ENCODE measurements at places on chromosomes 16 and 17. TPM values are rescaled to one million over a fixed set of nuclear protein-coding genes. Genes with fewer than 3 reads are reported as not detected.
A peak's percentile ranks its signal among the peaks of the same experiment; 100 is the strongest.

DNA sequence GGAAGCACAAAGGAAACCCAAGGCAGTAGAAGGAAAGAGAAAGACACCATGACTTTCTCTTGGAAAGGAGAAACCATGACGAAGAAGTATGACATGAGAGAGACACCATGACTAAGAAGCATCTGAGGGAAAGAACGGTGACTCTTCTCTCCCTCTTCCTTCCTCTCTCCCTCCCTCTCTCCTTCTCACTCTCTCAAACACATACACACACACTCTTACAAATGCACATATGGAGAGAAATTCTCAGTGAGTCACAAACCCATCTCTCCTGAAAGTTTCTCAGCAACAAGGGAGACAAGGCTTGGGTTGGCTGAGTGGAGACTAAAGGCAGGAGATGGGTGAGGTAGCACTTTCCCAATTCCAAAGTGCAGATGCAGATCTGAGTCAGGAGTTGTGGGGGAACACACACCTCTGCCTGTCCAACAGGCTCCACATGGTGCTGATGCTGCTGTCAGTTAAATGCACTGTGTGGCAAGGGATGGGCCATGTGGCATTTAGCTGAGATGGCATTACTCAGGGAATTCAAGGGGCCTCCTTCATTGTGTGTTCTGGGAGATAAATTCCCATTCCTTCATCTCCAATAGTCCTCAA, 336.7 kb upstream of the C16orf82 start:
- DNase-seq: no peak
- no peaks in the 10 kb centered on the region for H3K4me1 ChIP-seq
- H3K4me3 ChIP-seq: no peak overlapping the region

DNA sequence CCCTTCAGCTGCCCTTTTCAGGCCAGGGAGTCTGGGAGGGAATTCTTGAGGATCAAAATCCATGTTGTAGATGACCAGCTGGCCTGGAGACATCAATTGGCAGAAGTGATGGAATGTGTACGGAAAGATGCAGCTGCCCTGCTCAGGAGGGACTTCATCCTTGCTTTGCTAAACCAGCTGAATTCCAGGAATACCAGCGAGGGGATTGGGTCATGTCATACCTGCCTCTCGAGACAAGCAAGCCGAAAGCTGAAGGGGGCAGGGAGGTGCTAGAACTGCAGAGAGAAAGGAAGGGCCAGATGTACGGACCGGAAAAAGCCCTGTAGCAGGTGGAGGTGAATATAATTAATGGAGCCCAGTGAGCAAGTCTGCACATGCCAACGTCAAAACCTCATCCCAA, 25.6 kb upstream of the NTN1 start:
- H3K4me1 ChIP-seq: no peaks in the 10 kb centered on the region
- peaks cover 2% of the 10 kb centered on the region for H3K27me3 ChIP-seq
- DNase-seq: no peak
- H3K36me3 ChIP-seq: no peaks in the 10 kb centered on the region
- H3K4me3 ChIP-seq: no peak overlapping the region

GRCh38 chr17:75271233-75271954, 363 bp upstream of the MIF4GD start:
- H3K27me3 ChIP-seq: no peaks in the 10 kb centered on the region
- DNase-seq: peak; percentile 72
- peak overlapping the region; percentile 75 for H3K27ac ChIP-seq
- H3K36me3 ChIP-seq: peaks cover under 1% of the 10 kb centered on the region

SOST gene
- total RNA-seq: not detected

- H3K4me3 ChIP-seq: no peak overlapping the region
- no peaks in the 10 kb centered on the region for H3K4me1 ChIP-seq
- H3K27me3 ChIP-seq: no peaks in the 10 kb centered on the region
Measured at GRCh38 chr16:79008036-79008868, 592.3 kb downstream of the MAF start.

MPO gene
- 62.0 TPM for total RNA-seq

DNA sequence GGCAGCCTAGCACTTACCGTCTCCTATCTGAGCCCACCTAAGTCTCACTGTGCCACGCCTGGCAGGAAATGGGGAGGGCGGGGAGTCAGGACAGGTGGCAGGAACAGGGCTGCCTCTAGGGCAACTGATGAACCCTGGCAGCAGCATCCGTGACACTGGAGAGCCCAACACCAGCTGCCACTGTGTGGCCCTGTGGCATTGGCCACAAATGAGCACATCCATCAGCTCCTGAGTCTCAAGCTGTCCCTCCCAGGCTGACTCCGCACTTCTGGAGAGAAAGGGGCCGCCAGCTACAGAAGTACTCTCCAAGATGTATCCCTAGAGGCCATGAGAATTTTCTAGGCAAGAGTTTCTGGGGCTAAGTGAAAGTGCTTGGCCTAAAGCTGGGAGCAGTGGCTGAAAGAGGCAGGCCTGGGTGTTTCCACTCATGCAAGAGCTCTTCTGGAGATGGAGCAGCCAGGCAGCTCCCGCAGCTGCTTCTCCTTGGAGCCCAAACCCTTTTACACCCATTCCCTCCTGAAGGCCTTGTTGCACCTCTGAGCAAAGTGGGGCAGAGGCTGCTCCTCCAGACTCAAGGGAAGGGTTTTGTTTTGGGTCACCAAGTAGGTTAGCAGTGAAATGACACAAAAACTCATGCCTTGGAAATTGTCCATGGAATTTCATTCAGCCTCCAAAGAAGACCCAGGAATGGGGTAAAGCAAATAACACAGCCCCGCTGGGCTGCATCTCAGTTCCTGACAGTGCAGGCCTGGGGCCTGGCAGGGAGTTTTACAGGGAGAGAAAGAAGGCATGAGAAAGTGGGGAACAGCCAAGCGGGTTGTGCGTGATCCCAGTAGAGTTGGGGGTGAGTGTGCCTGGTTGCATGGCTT, 25.8 kb downstream of the PEMT start:
- no peaks in the 10 kb centered on the region for H3K36me3 ChIP-seq
- peak; percentile 34 for DNase-seq
- no peaks in the 10 kb centered on the region for H3K27me3 ChIP-seq
- peaks cover 22% of the 10 kb centered on the region for H3K4me1 ChIP-seq

TMIGD1 gene
- total RNA-seq: not detected

DNA sequence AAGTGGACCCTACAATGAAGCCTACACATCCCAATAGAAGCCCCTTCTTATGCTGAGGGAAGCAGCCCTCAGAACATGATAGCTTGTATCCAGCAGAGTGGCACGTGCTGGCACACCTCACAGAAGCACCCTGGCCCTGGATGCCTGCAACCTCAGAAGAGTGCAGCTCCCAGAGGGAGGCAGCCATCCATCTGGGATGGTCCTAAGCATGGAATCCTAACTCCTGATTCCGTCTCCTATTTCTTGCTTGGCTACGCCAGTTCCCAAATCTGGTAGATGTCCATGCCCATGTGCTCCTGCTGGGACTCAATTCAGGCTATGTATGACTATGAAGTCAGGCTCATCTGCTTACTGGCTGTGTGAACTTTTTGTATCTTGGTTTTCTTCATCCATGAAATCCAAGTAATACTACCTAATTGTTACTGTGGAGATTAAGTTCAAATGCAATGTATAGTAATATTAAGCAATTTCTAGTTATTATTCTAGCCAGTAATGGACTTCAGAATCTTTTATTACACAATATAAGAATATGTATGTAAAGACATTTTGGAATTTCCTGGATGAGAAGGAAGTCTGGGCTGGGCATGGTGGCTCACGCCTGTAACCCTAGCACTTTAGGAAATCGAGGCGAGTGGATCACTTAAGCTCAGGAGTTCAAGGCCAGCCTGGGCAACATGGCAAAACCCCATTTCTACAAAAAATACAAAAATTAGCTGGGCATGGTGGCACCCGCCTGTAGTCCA, 32.4 kb downstream of the SIAH1 start:
- no peaks in the 10 kb centered on the region for H3K27me3 ChIP-seq
- H3K36me3 ChIP-seq: peaks cover 10% of the 10 kb centered on the region
- H3K4me3 ChIP-seq: no peak overlapping the region
- no peaks in the 10 kb centered on the region for H3K4me1 ChIP-seq

DNA sequence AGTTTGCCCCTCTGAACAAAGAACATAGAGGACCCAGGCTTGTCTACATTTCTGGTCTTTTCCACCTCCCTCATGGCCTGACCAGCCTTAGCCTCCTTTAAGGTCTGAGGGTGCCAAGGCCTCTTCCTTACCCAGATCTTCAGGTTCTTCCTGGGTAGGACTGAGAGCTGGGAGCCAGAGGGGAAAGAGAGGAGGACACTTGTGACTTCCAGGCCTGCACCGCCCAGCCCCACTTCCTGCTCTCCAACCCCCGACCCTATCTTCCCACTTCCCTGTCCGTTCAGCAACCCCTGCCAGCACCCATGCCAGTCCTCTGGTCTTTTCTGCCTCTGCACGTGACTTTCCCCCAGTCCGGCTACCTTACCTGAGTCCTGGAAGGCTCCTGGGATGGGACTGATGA, 534 bp downstream of the PRSS36 start:
- no peaks in the 10 kb centered on the region for H3K27me3 ChIP-seq
- DNase-seq: no peak
- H3K36me3 ChIP-seq: no peaks in the 10 kb centered on the region
- H3K4me3 ChIP-seq: no peak overlapping the region
- no peaks in the 10 kb centered on the region for H3K4me1 ChIP-seq

DNA sequence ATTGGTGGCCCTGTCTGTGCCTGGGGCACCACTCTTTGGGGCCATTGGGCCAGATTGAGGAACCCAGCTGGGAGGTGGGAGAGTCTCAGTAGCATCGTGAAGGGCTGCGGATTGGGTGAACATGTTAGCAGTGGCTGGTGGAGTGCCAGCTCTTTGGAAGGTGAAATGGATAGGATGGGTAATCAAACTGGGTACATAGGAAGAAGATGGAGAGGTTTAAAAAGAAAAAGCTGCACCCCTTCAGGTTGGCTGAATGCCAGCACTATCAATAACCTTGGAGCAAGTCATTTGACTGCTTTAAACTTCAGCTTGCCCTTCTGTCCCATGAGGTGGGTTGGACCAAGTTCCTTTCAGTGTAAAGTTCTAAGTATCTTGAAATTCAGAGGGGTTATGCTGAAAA, 95.0 kb downstream of the RPTOR start:
- DNase-seq: no peak
- H3K27me3 ChIP-seq: no peaks in the 10 kb centered on the region
- H3K4me1 ChIP-seq: peaks cover 21% of the 10 kb centered on the region

- no peak overlapping the region for H3K4me3 ChIP-seq
- no peak for DNase-seq
- no peaks in the 10 kb centered on the region for H3K36me3 ChIP-seq
- H3K27me3 ChIP-seq: peaks cover 18% of the 10 kb centered on the region
Measured at GRCh38 chr16:1101573-1102332, 5.7 kb upstream of the C1QTNF8 start.

GRCh38 chr17:68843522-68843921, 111.7 kb downstream of the ABCA8 start:
- peak; percentile 49 for DNase-seq
- H3K4me3 ChIP-seq: no peak overlapping the region
- peaks cover 2% of the 10 kb centered on the region for H3K36me3 ChIP-seq
- no peaks in the 10 kb centered on the region for H3K4me1 ChIP-seq
- H3K27me3 ChIP-seq: no peaks in the 10 kb centered on the region

GRCh38 chr16:21060027-21060510, 90.6 kb downstream of the DNAH3 start:
- no peaks in the 10 kb centered on the region for H3K36me3 ChIP-seq
- peak; percentile 5 for DNase-seq
- no peaks in the 10 kb centered on the region for H3K27me3 ChIP-seq
- H3K4me3 ChIP-seq: no peak overlapping the region
- H3K27ac ChIP-seq: no peak overlapping the region

Measured in lung (tissue), 17 donors.